ENCODE measurements at places on chromosomes 11 and 22.

DNA sequence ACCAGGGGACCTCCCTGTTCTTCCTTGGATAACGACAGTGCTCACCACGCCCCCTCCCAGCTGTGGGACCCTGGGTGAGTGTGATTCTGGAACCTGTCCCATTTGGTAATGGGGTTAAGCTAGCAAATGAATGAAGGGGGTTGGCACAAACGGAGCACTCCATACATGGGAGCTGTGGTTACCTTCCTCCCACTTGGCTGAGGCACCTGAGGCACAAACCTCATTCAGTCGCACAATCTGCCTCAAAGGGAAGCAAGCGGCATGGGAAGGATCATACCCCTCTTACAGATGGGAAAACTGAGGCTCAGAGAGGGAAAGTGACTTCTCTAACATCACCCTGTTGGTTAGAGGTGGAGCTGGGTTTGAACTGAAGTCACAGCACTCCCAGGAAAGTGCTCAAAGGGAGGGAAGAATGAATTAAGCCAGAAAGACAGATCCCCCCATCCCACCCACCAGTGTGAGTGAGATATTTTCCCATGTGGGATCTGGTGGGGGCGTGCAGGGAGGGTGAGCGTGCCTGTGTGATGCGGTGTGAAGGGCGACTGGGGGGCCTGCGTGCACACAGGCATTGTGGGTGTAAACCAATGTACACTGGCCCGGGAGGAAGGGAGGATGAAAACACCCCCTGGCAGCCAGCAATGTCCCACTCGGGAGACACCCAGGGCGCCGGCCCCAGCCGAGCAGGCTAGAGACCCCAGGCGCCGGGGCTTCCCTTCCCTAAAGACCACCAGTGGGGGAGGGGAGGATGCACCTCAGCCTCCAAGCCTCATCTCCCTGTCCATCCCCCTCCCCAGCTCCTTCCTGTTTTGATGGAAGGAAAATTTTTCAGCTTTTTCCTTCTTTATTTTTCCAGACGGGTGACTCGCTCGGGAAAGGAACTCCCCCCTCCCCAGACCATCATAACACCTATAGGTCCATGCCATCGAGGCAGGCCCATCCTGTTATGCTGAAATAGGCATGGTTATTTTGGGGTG is 8.0 kb upstream of the PDGFB start:
- no peak for DNase-seq

GRCh38 chr11:71485063-71485399 is 32.0 kb downstream of the NADSYN1 start:
- DNase-seq: no peak

GRCh38 chr22:44861245-44861644 is 108.9 kb downstream of the ARHGAP8 start:
- DNase-seq: no peak

- no peak for DNase-seq
Measured at GRCh38 chr11:1854949-1855885, 2.3 kb downstream of the LSP1 start.

DNA sequence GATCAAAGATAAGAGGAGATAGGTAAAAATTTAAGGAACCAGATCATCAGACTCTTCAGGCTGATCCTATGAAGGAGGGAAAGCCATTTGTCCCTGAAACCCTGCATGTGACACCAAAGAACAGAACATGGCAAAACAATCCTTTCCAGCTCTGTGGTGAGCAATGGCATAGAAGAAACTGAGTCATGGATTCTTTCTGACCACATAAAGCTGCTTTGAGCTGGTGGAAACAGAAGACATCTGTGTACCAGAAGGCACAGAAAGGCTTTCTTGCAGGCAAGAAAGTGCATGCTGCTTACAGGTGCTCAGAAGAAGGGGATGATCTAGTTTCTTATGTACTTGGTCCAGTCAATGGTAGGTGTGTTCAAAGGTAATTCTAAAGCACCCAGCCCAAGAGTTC is 45.0 kb upstream of the APOA1 start:
- DNase-seq: no peak

DNA sequence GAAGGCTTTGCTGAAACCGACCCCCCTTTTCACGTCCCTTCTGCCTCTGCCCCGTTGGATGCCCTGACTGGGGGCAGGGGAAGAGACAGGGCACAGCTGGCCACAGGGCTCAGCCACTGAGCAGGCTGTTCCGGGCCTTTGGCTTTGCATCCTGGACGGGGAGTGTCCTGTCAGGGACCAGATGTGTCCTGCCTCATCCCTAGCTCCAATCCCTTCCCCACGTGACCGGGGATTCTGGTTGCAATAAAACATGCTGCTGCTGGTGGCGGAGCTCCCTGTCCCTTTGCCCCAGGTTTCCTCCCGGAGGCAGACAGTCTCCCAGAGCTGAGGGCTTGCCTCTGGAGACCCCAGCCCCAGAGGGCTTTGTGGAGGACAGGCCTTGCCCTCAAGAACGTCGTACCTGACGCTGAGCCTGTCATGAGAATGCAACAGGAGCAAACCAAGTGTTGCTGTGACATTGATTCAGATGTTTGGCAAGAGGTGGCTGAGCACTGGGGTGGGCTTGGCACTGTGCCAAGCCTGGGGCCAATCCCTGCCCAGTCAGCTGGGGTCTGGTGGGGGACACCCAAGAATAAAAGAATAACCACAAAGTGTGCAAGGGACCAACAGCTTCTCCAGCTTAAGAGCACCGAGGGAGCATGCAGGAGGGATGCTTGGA is 7.3 kb downstream of the CDC42EP2 start:
- no peak for DNase-seq

GRCh38 chr11:62755086-62755615 is 1.2 kb upstream of the ZBTB3 start:
- DNase-seq: no peak

DNA sequence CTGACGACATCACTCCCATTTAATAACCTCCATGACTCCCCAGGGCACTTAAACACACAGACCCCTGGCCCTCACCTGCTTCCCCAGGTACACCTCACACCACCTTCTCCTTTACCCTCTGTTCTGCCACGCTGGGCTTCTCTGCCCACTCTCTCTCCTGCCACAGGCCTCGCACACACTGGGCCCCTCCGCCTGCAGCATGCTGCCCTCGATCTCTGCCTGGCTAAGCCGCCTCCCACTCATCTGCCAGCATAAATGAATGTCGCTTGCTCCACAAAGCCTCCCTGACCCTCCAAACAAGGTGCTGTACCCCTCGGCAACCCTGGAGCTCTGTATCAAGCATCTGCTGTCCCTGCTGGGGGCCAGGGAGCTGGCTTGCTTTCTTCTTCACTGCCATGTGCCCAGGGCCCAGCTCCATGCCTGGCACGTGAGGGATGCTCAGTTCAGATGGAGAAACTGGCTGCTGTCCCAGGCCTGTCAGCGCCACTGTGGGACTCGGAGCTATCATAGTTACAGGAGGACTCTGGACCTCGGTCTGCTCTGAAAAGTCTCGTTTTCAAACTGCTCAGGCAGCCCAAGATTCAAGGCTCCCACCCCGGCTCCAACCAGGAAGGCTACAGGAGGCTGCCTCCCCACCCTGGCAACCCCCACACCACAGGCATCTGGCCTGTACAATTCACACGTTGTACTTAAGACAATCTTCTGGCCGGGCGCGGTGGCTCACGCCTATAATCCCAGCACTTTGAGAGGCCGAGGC is 11.9 kb downstream of the TTLL1 start:
- no peak for DNase-seq

DNA sequence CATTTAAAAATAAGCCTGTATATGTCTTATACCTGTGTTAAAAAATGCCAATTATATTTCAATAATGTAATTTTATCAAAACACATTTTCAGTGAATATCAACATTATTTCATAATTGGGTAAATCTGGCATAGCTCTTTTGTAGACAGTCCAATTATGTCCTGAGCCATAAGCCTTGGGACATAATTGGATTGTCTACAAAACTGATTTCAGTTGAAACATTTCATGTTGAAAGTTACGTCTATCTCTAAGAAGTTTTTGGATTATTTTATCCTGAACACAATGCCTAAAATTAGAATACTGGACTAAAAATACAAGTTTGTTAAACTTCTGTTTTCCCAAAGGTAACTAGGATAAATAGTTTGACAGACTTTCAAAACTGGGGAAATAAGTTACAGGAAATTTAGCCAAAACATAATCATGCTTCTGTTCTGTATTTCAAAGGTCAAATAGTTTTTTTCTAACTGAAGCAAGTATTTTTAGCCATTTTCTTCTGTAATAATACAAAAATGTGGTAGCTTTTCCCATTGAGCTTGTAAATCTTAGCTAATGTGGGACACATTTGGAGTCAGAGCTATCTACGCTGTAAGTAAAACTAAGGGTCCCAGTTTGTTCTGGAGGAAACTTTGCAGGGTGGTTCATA is 100.7 kb upstream of the BIRC3 start:
- DNase-seq: no peak

GRCh38 chr22:24437091-24437490 is 9.7 kb downstream of the ADORA2A start:
- DNase-seq: no peak

- no peak for DNase-seq
Measured at GRCh38 chr11:16365581-16366228, 9.4 kb upstream of the SOX6 start.

DNA sequence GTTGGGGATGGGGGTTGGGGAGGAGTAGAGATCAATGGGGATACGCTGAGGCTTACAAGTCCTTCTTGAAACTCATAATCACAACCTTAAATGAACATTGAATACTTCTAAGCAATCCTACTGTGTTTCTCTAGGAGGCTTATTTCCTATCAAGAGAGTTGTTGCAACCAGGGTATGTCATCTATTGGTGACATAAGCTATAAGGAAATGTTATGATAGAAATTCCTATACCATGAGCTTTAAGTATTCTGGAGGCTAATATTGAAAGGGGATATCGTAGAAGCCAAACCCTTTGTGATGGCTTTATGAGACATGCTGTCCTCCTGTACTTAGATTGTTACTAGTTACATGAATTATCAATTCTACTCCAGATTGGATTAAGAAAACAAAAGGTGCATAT is 72.9 kb downstream of the DKK3 start:
- DNase-seq: no peak

- no peak for DNase-seq
Measured at GRCh38 chr11:19552161-19552560, 160.5 kb upstream of the NAV2 start.

- no peak for DNase-seq
Measured at GRCh38 chr11:133965031-133965601, 8.3 kb upstream of the IGSF9B start.

DNA sequence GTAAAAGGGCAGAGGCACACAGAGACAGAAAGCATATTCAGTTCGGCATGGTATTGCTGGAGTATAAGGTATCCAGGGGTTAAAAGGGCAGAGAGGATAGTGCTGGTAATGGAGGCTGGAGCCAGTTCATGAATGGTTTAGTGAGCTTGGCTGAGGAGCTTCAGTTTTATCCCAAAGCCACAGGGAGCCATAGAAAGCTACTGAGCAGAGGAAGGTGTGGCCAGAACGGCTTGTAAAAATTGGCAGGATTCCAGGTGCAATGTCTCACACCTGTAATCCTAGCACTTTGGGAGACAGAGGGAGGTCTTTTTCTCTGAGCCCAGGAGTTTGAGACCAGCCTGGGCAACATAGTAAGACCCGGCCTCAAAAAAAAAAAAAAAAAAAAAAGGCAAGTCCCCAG is 186.1 kb downstream of the MYO18B start:
- DNase-seq: no peak

DNA sequence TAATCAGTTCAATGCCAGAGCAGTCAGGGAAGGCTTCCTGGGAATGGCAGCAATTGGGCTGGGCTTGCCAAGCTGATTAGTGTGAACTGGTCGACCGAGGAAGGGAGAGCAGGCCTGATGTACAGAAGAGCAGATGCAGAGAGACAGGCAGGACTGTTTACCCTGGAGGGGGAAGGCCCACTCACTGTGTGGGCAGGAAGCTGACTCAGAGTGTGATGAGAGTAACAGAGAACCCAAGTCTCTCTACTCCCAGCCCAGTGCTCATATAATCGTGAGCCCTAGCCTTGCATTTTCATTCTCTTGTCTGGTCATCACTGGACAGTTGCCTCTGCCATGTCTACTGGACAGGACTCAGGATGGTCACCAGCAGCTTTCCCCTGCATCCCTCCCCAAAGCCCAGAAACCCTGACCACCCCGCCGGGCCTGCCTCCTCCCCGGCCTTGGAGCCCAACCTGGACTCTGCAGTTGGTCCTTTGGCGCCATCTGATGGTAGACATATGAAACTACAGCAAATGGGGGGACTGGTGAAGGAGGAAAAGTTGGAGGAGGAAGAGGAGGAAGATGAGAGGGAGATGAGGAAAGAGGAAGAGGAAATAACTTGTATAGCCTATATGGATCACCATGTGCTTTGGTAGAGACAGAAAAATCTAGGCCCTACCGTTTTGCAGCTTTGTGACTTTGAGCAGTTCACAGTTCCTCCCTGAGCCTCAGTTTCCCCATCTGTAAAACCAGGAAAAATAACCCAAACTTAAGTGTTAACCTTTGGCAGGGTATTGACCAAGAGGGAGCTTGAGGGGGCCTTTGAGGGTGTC is 43.4 kb upstream of the PRDM11 start:
- peak; percentile 87 for DNase-seq

DNA sequence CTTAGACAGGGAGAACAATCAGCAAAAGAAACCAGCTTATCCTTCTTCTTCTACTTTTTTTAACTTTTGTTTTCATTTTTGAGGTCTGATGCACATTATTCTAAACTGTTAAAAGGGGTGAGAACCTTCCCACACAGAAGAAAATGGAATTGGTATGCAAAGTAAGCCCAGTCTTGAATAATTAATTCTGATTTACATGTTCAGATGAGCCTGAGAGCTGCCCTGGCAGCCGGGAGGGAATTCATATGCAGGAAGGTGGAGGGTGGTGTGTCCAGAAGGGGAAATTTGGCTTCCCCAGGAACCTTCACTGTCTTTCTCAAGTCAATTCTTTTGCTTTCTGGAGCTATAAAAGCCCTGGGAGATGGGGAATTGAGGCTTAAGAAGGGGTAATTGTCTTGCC is 181.0 kb downstream of the INSC start:
- DNase-seq: no peak

DNA sequence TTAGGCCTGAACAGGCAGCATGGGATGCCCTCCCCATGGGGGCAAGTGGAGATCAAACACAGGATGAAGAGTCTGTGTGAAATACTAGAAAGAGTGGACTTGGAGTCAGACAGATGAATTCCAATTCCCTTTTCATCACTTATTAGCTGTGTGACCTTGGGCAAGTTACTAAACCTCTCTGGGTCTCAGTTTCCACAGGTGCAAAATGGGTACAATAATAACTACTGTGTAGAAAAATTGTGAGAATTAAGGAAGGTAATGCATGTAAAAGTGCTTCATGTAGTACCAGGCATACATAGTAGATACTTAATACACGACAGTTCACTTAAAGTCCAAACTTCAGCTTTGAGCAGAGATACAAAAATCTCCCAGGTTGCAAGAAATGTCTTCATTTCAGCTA is 176.4 kb downstream of the DSCAML1 start:
- DNase-seq: no peak

- no peak for DNase-seq
Measured at GRCh38 chr22:43520632-43521039, 108.8 kb downstream of the MPPED1 start.

DNA sequence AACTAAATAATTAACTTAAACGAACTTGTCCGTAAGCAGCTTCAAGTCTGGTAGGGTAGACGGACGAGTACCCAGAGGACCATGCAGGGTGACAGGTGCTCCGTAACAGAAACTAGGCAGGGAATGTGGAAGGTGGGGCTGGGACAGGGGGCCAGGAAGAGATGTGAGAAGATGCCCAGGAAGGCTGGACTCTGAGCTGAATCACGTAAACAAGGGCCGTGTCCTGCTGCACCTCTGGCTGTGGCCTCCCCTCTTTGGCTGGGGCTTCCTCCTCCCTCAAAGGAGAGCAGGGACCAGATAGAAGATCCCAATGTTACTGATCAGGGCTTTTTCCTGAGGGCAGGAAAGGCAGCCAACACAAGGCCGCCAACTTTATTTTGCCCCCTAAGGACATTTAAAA is 47.9 kb downstream of the PACSIN2 start:
- DNase-seq: no peak

All from CD8-positive, alpha-beta T cell (primary cell).